ENCODE measurements at places on chromosomes 12 and 14.

DNA sequence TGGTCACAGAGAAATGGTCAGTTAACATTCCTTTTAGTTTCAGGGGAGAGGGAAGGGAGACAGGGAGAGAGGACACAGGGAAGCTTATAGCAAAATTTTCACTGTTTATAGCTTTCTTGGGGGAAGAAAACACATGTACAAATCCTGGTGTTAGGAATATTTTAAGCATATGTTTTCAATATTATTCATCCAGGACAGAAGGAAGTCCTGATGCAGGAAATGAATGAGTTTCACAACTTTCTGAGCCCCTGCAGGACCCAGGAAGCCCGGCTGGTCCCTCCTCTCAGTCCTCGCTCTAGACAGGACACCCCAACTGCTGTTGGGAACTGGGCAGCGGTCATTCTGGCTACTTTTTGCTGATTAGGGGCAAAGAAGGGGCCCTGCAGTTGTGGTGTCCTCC is 71.1 kb upstream of the ZDHHC17 start:
- no peak for DNase-seq

GRCh38 chr12:106115440-106115839 is 23.3 kb downstream of the NUAK1 start:
- DNase-seq = peak; percentile 27

DNA sequence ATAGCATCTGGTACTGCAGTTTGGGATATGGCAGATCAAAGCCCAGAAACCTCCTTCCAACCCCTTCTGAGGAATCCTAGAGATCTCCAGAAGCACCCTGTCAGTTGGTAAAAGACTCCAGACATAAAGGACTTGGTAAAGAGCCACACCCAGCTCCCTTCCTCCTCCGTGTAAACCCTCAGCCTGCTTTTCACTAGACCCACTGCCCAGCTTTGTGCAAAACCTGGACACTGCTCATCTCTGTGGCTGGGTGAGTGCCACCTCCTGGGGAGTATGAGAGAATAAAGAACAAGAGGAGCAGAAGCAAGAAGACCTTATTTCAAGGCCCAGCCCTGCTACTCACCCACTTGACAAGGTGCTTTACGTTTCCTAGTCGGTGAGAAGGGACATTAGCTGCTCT is 33.0 kb downstream of the ANO2 start:
- DNase-seq = no peak

DNA sequence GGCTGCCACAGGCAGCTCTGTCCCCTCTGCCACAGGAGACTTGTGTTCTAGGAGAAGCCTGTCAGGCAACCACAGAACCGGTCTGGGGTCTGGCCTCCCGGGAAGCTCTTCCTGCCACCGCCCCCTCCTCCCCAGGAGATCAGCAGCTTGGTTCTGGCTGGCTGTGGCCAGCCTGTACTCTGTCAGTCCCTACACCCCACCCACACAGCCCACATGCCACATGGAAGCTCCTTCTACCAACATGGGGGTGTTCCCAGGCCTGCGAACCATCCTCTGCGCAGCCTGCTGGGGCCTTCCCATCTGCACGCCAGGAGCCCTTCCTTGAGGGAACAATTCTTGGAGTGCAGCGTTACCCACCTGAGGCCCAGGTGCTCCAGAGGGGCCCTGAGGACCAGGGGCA is 16.8 kb downstream of the TMEM106C start:
- no peak for DNase-seq

DNA sequence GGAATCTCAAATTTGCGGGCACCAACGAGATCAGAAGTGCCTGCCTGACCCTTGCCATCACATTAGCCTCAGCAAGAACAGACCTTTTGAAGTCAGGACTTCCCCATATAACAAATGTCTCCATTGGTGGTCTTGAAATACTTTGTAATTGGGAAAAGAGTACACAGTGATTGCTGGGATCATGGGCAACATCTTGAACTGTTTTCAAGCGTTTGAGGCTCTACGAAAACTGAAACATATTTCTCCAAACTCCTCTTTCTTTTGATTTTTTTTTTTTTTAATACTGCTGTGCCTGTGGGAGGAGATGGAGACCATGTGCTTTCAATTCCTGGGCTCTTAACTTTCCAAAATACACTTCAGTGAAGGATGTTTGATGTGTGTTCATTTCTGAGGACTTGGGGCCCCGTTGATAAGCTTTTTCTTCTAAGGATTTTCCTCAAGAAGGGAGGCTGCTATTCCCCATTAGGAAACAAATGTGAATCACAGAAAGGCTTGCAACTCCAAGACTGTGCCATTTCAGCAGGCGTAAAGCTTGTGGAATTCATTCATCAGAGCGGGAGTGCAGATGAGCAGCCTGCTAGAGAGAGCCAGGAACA is 94.5 kb downstream of the TMEM132C start:
- no peak for DNase-seq

DNA sequence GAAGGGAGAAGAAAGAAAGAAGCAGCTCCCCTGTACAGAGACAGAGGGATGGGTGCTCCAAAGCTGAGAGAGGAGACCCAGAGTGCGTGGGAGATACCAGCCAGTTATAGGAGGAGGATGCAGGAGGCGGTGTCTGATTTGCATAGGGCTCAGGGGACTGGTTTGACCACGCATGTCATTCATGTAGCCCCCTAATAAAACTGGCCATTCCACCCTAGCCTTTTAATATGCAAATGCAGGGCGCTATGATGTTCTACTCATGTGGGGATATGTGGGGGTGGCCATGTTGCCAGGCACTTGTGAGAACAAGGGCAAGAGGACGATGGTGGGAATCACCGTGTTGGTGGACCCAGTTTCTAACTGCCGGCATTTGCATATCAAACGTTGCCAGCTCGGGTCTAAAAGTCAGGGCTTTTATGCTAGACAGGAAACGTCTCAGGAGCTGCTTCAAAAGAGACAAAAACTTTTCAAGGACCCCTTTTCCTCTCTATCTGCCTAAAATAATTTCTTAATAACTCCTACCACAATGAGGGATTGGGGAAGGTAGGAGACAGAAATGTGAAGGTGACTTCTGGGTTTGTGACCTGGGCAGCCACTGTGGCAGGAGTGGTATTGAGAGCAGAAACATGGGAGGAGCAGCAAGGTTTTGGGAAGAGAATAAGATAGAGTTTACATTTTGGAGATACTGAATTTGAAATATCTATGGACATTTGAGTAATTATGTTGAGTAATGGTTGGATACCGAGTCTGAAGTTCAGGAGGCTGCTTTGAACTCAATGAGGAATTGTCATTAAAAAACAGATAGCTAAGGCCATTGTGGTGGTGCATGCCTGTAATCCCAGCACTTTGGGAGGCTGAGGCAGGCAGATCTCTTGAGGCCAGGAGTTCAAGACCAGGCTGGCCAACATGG is 2.2 kb upstream of the ATXN3 start:
- no peak for DNase-seq

DNA sequence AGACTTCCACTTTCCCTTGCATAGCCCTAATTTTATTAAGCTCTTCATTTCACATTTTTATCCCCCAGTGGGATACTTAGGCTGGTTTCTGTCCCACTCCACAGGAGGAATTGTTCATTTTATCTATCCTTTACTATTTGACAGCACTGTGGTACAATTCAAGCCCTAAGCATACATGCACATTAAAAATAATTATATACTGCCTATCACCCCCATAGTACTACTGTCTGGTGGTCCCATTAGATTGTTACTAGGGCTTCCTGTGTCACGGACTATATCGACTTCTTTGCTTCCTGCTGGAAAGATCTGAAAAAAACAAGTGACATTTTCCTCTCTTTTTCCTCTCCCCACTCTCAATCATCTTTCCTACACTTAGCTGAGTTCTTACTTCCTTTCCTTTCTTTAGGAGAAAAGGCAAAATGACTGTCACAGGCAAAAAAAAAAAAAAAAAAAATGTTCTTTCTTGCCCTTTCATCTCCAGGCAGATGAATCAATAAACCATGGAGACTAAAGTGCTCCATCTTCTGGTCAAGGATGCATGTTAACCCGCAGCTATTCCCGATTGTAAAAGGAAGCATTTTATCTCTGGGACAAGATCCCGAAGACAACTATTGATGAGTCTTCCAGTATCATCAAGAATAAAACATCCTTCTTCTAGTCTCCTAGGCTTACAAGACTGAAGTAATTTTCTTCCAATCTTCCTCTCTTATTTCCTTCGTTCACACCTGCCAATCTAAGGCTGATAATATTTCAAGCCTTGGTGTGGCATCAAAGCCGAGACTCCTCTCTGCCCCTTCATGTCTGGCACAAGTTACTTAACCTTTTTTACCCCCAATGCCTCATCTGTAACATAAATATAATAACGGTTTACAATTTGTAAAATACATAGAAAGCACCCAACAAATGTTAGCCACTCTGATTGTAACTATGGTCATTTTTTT is 94.4 kb upstream of the PLEKHG7 start:
- DNase-seq = no peak

- no peak for DNase-seq
These were observed 3.6 kb downstream of the ISCU start for GRCh38 chr12:108565976-108566375.

- no peak for DNase-seq
These were observed 271 bp downstream of the DNAI7 start for GRCh38 chr12:25194722-25195055.

DNA sequence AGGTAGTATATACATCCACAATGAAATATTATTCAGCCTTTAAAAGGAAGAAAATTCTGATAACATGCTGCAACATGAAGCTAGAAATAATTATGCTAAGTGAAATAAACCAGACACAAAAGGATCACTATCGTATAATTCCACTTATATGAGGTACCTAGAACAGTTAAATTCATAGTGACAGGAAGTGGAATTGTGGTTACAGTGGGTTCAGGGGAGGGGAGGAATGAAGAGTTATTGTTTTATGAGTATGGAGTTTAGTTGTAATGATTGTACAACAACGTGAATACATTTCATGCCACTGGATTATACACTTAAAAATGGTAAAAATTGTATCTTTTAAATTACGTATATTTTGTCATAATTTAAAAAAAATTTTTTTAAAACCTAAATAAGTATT is 21.0 kb downstream of the EEA1 start:
- no peak for DNase-seq

GRCh38 chr12:58920102-58920960 is at the start of gene LRIG3:
LRIG3 (minus strand) TSS chr12:58920504; CDS start chr12:58920235, 269 bp downstream.
- DNase-seq = peak; percentile 71

DNA sequence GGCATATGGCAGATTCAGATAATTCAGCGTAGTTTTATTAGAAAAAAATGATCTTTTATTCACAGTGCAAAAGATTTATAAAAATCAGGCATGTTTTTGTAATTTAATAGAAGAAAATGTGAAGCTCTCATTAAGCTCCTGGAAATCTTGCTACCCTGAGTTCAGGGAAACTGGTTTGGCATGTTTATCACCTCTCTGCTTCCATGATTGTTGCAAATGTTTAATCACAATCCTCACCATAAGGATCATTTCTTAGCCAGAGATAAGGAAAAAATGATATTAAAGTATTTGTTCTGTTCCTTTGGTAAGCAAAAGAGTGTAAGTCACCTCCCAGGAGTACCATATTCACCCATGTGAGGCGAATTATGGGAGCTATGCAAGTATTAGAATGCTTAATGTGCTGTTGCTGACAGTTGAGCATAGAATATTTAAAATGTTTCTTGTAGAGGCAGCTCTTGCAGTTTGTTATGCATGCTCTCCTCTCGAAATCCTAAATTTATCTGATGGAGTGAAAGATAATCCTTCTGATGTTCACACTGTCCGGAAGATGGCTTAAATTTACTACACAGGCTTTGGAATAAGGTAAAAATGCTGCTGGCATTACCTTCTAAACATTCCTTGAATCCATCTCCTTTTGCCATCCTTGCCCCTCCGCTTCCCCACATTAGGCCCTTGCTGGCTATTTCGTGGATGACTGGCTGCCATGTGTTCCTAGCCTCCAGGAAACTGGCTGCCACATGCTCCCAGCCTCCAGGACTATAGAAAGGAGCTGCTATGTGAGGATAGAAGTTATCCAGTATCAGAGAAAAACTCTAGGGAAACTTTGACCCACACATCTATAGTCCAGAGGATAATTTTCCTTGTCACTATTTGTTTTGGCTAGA is 115.8 kb upstream of the CCDC198 start:
- no peak for DNase-seq

- no peak for DNase-seq
These were observed 169.6 kb downstream of the C12orf42 start for GRCh38 chr12:103326190-103326589.

GRCh38 chr14:59849411-59850130 is 21.0 kb downstream of the RTN1 start:
- DNase-seq = no peak

DNA sequence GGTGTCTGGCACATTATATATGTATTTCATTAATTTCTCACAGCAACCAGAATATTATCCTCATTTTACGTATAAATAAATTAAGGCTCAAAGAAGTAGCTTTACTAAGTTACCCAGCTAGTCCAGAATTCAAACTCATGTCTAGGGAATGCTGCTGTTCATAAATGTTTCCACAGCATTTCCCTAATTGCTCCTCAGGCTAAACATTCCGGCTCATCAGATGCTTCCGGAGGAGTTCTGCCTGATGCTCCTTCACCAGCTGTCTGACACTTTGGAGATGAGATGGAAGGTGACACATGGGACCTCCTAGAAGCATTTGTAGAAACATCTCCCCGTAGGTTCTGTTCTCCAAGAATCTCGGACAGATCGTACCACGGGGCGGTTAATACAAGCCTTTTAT is 12.1 kb downstream of the KRT85 start:
- no peak for DNase-seq

- no peak for DNase-seq
These were observed 47.2 kb downstream of the MYF5 start for GRCh38 chr12:80763874-80764273.

GRCh38 chr14:28138341-28138740 is 628.2 kb upstream of the FOXG1 start:
- no peak for DNase-seq
